ENCODE measurements at places on chromosomes 5 and 9. TPM values are rescaled to one million over a fixed set of nuclear protein-coding genes. Genes with fewer than 3 reads are reported as not detected.

The NR2F1 gene
- not detected for total RNA-seq

The CD274 gene
- total RNA-seq, result 16.2 TPM

DNA sequence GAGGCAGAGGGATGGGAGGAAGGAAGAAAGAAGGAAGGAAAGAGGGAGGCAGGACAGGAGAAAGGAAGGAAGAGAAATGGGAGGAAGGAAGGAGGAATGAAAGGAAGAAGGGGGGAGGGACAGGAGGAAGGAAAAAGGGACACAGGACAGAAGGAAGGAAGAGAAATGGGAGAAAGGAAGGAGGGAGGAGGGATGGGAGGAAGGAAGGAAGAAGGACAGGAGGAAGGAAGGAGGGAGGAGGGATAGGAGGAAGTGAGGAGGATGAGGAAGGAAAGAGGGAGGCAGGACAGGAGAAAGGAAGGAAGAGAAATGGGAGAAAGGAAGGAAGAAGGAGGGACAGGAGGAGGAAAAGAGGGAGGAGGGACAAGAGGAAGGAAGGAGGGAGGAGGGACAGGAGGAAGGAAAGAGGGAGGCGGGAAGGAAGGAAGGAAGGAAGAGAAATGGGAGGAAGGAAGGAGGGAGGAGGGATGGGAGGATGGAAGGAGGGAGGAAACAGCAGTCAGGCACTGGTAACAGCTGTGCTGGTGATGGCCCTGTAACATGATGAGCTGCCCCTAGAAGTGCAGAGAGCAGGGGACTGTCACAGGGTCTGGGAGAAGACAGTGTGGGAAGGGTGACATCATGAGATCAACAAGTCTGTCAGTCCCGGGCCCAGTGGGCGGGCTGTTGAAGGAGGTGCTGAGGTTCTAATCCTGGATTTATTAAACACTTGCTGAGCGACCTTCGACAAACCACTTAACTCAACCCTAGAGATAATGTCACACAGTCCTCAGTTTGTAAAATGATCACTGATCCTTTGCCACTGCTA is 10.7 kb upstream of the IRX1 start:
- no peaks in the 10 kb centered on the region for H3K4me1 ChIP-seq
- no peaks in the 10 kb centered on the region for H3K36me3 ChIP-seq
- DNase-seq, result no peak

DNA sequence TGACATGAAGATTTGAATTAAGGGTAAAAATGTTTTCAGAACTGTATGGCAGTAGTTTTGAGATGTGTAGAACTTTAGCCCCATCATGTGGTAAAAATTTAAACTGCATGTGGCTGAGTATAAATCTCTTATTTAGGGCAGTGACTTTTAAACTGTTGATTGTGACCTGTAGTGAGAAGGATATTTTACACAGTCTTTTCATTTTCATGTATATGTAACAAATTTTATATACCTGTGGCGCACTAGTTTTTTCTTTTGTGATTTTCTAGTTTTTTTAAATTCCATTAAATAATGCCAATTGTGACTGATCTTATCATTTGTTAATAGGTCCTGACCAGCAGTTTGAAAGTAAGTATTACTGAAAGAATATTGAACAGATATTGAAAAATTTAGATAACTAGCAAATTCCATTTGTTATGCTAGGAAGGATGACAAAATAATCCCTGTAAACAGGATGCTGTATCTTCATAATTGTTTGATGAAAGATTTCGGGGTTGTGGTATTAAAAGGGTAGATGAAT is 47.2 kb downstream of the GPBP1 start:
- H3K27ac ChIP-seq, result no peak overlapping the region
- H3K36me3 ChIP-seq, result no peaks in the 10 kb centered on the region
- peaks cover 38% of the 10 kb centered on the region for H3K4me1 ChIP-seq

DNA sequence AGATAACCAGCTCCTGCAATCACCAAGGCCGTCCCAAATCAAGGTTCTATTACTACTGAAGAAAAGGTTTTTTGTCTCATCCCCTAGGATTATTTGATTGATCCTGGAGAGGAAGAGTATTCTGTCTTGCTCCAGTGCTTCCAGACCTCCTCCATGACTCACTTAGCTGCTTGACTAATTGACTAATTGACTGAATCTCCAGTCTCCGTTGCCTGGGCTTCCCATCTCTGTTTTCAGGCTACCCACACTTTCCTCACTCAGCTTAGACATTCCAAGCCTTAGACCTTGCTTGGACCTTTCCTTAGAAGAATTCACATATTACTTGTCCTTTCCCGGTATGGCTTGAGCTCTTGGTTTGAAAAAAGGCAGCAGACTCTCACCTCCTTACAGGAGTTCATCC is 60.6 kb downstream of the FRMD3 start:
- no peaks in the 10 kb centered on the region for H3K27me3 ChIP-seq
- no peak overlapping the region for H3K27ac ChIP-seq
- H3K4me3 ChIP-seq, result no peak overlapping the region
- DNase-seq, result no peak
- H3K4me1 ChIP-seq, result peaks cover 9% of the 10 kb centered on the region

DNA sequence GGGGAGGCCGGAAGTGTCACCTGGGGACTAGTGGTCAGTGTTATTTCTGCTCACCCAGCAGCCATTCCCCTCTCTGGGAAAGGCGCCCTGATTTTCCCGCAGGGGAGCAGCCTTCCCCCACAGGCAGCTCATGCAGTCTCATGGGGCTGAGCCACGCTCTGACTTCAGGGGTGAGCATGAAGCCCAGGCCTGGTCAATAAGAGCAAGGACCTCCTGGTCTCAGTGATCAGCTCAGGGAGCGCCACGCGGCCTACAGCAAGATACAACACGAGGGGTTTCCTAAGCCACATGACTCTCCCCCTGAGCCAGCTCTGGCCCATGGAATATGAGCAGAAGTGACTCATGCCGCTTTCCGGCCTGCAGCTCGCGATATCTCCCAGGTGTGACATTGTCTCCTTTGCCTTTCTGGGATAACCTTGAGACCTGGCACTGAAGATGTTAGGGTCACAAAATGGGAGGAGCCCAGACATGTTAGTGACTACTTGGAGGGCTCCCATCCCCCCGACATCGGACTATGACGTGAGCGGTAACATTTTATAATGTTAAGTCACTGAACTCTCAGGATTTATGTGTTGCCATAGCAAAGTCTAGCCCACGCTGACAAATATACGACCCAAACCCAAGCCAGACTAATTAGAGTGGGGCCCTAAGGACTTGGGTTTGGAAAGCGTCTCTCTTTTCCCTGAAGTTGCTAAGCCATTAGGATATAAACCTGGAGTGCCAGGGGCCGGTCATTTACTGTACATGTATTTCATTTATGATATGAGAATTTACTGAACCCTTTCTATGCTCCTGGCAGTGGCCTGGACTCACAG is 46.5 kb upstream of the GFPT2 start:
- no peaks in the 10 kb centered on the region for H3K4me1 ChIP-seq
- H3K27me3 ChIP-seq, result no peaks in the 10 kb centered on the region
- no peaks in the 10 kb centered on the region for H3K36me3 ChIP-seq
- DNase-seq, result no peak
- no peak overlapping the region for H3K4me3 ChIP-seq

The FOXD4L4 gene
- total RNA-seq, result 0.47 TPM

GRCh38 chr9:95346021-95346420 is 28.5 kb upstream of the FANCC start:
- H3K4me1 ChIP-seq, result peaks cover 9% of the 10 kb centered on the region
- H3K4me3 ChIP-seq, result no peak overlapping the region
- H3K27me3 ChIP-seq, result no peaks in the 10 kb centered on the region
- no peaks in the 10 kb centered on the region for H3K36me3 ChIP-seq

DNA sequence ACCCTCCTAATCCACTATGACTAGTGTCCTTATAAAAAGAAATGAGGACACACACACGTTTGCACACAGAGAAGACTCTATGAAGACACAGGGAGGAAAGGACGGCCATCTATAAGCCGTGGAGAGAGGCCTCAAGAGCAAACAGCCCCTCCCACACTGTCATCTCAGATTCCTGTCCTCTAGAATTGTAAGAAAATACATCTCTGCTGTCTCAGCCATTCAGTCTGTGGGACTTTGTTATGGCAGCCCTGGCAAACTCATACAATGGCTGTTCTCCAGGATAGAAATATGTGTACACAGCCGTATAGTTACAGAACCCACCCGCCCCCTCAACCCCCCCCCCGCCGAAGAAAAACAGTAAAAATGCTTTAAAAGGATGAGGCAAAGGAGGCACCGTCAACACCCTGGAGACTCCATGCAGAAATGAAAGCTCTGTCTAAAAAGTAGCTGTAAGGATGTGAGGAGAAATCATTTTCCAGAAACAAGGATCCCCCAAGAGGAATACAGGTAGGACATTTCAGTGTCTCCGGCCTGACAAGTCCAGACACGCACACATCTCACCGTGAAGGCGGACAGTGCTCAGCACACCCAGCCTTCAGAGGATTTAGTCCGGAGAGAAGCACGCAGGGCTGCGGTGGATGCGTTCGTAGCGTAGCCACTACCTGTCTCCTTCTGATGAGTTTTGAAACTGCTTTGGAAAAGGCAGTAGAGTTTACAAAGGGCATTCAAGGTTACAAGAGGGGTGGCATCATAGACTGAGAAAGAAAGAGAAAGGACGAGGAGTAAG is 110.8 kb upstream of the ERCC6L2 start:
- no peaks in the 10 kb centered on the region for H3K36me3 ChIP-seq
- no peak for DNase-seq
- H3K27me3 ChIP-seq, result no peaks in the 10 kb centered on the region
- H3K4me1 ChIP-seq, result no peaks in the 10 kb centered on the region

The SLC45A2 gene
- not detected for total RNA-seq

GRCh38 chr9:127059030-127059429 is 63.4 kb downstream of the ANGPTL2 start:
- H3K4me3 ChIP-seq, result no peak overlapping the region
- H3K27me3 ChIP-seq, result no peaks in the 10 kb centered on the region
- no peaks in the 10 kb centered on the region for H3K4me1 ChIP-seq

The APBA1 gene
- 0.90 TPM for total RNA-seq

DNA sequence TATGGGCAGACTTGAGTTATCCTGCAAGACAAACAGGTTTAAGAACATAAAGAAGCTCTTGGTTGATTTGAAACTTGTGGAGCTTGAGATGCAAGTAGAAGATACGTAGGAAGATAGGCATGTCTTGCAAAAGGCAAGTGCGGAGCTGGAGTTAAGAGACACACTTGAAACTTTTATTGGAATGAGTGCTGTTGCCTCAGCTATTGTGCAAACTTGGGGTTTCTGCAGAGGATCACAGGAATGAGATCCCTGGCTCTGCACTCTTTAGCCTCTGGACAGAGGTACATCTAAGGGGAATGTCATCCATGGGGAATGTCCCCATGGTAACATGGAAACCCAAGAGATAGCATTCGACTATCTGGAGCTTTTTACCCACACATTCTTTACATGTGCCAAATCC is 121.1 kb downstream of the ADCY2 start:
- H3K27ac ChIP-seq, result no peak overlapping the region
- no peak overlapping the region for H3K4me3 ChIP-seq
- no peaks in the 10 kb centered on the region for H3K36me3 ChIP-seq
- no peak for DNase-seq
- no peaks in the 10 kb centered on the region for H3K4me1 ChIP-seq

DNA sequence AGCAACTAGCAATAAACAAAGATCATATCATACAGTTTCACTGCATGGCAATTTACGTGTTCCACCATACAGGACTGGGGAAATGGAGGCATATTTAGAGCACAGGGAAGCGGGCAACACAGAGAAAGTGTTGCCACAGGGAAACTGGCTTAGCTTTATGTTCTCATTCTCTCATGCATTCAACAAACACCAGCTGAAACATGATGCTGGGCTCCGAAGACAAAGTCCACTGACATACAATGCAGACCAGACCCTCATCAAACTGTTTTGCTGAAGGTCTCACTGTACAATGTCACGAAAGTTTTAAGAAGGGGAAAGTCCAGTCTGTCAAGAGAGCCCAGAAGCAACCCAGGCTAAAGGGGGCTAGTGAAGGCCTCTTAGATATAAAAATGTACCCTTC is 115.1 kb downstream of the MAPKAP1 start:
- H3K27me3 ChIP-seq, result no peaks in the 10 kb centered on the region
- H3K36me3 ChIP-seq, result no peaks in the 10 kb centered on the region
- no peaks in the 10 kb centered on the region for H3K4me1 ChIP-seq
- no peak overlapping the region for H3K4me3 ChIP-seq
- no peak overlapping the region for H3K27ac ChIP-seq
- DNase-seq, result no peak

The PRDM9 gene
- not detected for total RNA-seq

DNA sequence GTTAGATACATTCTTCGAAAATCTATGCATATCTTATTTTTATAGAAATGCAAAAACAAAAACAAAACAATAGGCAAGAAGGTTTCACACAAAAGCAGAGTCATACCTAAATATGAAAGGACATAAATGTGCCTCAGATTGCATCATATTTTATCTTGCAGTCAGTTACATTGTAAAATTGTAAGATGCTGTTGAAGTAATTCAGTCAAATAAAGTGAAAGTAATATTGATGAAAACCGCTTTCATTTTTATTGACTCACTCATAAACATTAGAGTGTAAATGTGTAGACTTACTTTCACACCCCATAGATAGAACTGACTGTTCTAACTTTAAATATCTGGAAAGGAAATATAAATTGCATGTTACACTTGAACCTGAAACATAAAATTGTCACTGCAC is 931.5 kb upstream of the NUDT12 start:
- H3K4me3 ChIP-seq, result no peak overlapping the region
- H3K27ac ChIP-seq, result no peak overlapping the region
- H3K27me3 ChIP-seq, result no peaks in the 10 kb centered on the region
- no peak for DNase-seq
- no peaks in the 10 kb centered on the region for H3K36me3 ChIP-seq
- H3K4me1 ChIP-seq, result no peaks in the 10 kb centered on the region

DNA sequence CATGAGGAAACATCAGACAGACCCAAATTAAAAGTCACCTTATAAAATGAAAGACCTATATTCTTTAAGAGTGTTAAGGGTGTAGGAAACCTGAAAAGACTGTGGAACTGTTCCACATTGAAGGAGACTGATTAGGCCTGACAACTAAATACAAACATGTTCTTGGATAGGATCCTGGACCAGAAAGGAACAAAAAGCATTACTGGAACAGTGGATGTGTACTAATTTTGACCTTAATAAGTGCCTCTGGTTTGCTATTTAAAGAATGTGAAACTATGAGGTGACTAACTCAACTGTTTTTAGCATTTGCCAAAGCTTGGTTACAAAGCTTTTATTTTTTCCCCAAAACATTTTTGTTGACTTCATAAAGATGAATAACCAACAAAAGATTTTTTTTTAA is 340.6 kb downstream of the CAAP1 start:
- no peaks in the 10 kb centered on the region for H3K27me3 ChIP-seq
- H3K27ac ChIP-seq, result no peak overlapping the region
- H3K36me3 ChIP-seq, result no peaks in the 10 kb centered on the region

DNA sequence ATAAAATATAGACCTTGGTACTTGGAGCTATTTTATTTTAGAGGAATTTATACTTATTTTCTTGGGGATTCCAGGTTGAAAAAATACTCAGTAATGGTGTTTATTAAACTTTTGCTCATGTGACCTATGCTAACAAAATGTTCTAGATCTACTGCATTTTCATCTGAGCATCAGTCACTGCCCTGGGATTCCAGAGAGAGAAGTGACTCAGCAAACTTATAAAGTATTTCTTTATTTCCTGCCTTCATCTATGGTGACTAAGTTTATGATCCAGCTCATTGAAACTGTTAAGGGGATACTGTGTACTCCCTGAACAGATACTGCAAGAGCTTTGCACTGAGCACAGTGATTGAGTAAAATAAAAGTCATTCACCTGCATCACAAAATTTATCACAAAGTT is 298.5 kb upstream of the CDH18 start:
- no peak overlapping the region for H3K27ac ChIP-seq
- no peak for DNase-seq
- H3K4me1 ChIP-seq, result no peaks in the 10 kb centered on the region
